ENCODE measurements at places on chromosomes 3 and 15.
A peak's percentile ranks its signal among the peaks of the same experiment; 100 is the strongest.

GRCh38 chr3:130948929-130949328, 55.0 kb downstream of the ATP2C1 start:
- peak overlapping the region; percentile 40 for H3K27ac ChIP-seq
- H3K27me3 ChIP-seq: no peaks in the 10 kb centered on the region
- no peak for DNase-seq
- peak overlapping the region; percentile 32 for H3K4me3 ChIP-seq
- H3K4me1 ChIP-seq: peaks cover 14% of the 10 kb centered on the region

- DNase-seq: no peak
- peaks cover 6% of the 10 kb centered on the region for H3K4me1 ChIP-seq
- H3K27ac ChIP-seq: peak overlapping the region; percentile 62
- peaks cover 5% of the 10 kb centered on the region for H3K27me3 ChIP-seq
- H3K36me3 ChIP-seq: peaks cover 5% of the 10 kb centered on the region
These were observed 378.7 kb upstream of the TGFBR2 start for GRCh38 chr3:30227571-30228301.

DNA sequence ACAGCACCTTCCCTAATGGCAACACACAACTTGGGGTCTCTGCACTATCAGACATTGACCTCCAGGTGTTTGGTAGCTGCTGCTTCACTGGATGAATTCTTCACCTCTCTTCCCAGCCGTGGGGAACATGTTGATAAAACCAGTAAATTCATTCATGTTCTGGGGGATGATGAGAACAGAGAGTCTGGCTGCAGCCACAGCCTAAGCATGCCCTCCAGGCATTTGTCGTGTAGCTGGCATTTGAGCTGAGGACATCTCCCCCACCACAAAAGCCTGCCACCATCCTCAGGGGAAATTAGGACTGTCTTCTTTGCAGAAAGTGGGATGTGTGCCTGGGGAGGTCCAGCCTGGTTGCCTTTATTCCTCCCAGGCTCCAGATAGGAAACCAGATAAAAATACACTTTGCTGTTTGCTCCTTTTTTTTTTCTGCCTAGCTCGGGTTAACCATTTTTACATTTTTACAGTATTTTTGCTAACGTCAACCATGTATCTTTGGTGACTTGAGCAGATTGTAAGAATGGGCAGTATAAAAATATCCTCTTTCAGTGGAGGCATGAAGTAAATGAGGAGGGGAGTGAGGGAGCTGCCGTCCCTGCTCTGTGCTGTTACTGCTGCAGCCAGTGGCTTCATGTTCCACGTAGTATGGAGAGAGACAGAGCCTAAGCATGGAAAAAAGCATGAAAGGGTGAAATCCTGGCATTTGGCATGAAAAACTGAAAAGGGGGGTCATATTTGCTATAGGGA, 444.0 kb downstream of the EPHB1 start:
- H3K36me3 ChIP-seq: no peaks in the 10 kb centered on the region
- peaks cover 4% of the 10 kb centered on the region for H3K27me3 ChIP-seq
- no peaks in the 10 kb centered on the region for H3K4me1 ChIP-seq
- DNase-seq: no peak

- no peak for DNase-seq
- no peak overlapping the region for H3K4me3 ChIP-seq
- no peaks in the 10 kb centered on the region for H3K4me1 ChIP-seq
- H3K36me3 ChIP-seq: no peaks in the 10 kb centered on the region
- H3K27ac ChIP-seq: no peak overlapping the region
- no peaks in the 10 kb centered on the region for H3K27me3 ChIP-seq
These were observed 271.5 kb upstream of the DCBLD2 start for GRCh38 chr3:99172736-99173657.

GRCh38 chr15:94162939-94163338, 68.4 kb upstream of the MCTP2 start:
- peaks cover 24% of the 10 kb centered on the region for H3K4me1 ChIP-seq
- H3K27ac ChIP-seq: no peak overlapping the region
- H3K36me3 ChIP-seq: peaks cover 6% of the 10 kb centered on the region
- no peaks in the 10 kb centered on the region for H3K27me3 ChIP-seq
- DNase-seq: no peak

GRCh38 chr3:187507905-187508304, 139.7 kb downstream of the RTP4 start:
- H3K27me3 ChIP-seq: peaks cover 15% of the 10 kb centered on the region
- no peaks in the 10 kb centered on the region for H3K36me3 ChIP-seq
- H3K27ac ChIP-seq: no peak overlapping the region
- no peak overlapping the region for H3K4me3 ChIP-seq
- no peaks in the 10 kb centered on the region for H3K4me1 ChIP-seq

DNA sequence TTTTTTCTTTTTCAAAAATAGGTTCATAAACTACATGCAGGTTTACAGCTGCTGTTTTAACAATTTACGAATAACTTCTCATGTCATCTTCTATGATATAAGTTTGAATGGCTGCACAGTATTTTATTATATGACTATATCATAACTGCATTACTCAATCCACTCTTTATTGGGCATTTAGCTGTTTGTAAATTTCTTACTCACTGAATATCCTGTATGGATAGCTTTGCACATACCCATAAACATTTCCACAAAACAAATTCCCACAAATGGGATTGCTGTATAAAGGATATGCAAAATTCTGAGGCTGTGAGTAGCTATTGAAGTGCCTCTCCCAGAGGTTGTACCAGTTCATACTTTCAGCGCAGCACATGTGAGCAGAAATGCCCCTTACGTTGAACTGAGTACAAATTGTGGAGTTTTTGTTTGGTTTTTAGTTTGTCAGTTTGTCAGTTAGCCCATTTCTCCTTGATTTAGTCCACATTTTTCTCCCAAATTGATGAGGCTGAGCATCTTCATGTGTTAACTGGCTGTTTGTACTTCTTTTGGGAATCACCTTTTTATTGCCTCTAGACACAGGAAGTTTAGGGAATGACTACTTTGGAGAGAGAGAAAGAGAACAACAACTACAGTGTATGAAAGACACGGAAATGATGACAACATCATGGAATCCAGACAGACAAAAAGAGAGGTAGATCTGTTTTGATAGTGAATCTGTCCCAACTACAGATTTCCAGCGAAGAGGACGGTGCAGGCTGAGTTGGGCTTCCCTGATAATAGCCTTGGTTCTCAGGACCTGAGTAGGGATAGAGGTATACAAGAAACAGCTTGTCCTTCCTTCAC, 24.8 kb downstream of the TTC23 start:
- no peak for DNase-seq
- no peak overlapping the region for H3K4me3 ChIP-seq
- H3K36me3 ChIP-seq: no peaks in the 10 kb centered on the region
- no peaks in the 10 kb centered on the region for H3K27me3 ChIP-seq
- H3K27ac ChIP-seq: no peak overlapping the region
- H3K4me1 ChIP-seq: no peaks in the 10 kb centered on the region

GRCh38 chr3:37820286-37820685, 41.4 kb upstream of the CTDSPL start:
- peaks cover 10% of the 10 kb centered on the region for H3K27me3 ChIP-seq
- DNase-seq: no peak
